ENCODE measurements at places on chromosomes 4 and X.

- DNase-seq: no peak
Observed at GRCh38 chr4:13171292-13172057, 312.7 kb downstream of the RAB28 start.

DNA sequence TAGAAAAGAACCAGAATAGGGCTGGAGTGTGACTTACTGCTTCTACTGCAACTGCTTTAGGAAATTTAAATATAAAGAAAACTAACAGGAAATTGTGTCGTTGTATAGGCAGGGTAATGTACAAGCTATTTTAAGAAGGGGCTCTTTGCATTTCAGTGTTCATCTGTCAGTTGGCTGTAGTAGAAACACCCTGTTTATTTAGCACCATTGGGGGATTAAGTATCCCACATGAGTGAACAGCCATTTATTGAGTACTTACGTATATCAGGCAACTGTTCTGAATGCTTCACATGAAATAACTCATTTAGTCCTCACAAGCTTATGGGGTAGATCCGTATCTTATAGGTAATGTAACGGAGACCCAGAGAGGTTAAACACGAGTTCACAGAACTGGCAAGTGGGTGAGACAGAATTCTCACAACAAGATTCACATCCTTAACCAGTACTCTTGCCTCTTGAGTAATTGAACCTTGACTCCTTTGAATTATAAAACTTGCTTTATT is 23.9 kb downstream of the STIM2 start:
- DNase-seq: no peak

DNA sequence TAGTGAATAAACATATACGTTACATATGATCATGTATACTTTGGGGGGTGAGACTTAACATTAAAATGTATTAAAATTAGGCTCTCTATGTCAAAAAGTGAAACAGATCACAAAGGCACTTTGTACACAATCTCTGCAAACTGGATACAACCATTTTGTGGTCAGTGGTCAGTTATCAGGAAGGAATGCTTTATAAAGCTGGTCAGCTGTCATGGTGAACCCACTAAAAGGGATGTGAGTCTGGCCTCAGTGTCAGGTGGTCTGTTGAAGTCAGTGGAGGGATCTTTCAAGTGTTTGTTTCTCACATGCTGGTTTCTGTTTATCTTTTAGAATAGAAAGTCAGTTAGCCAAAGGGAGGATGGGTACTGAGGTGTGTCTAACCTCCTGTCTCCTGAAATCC is 875.5 kb upstream of the INTU start:
- no peak for DNase-seq

DNA sequence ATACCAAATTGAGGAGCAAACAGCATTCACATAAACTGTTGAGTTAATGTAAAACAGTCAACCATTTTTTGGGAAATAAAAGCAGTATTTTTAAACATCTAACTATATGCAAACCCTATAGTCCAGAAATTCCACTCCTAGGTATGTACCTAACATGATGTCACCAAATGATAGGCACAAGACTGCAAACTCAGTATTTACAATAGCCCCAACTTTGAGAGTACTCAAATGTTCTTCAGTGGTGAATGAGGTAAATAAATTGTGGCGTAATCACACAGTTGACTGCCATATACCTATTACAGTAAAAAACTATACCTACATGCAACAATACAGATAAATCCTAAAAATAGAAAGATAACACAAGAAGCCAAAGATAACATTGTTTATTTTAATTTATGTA is 1243.8 kb upstream of the ADGRL3 start:
- DNase-seq: no peak

GRCh38 chr4:171793723-171794122 is 19.5 kb upstream of the GALNTL6 start:
- no peak for DNase-seq

GRCh38 chrX:2708021-2708420 is 16.9 kb downstream of the CD99 start:
- no peak for DNase-seq

GRCh38 chr4:138178566-138178965 is 63.6 kb downstream of the SLC7A11 start:
- no peak for DNase-seq

GRCh38 chr4:146110871-146111485 is 64.5 kb upstream of the LSM6 start:
- no peak for DNase-seq

DNA sequence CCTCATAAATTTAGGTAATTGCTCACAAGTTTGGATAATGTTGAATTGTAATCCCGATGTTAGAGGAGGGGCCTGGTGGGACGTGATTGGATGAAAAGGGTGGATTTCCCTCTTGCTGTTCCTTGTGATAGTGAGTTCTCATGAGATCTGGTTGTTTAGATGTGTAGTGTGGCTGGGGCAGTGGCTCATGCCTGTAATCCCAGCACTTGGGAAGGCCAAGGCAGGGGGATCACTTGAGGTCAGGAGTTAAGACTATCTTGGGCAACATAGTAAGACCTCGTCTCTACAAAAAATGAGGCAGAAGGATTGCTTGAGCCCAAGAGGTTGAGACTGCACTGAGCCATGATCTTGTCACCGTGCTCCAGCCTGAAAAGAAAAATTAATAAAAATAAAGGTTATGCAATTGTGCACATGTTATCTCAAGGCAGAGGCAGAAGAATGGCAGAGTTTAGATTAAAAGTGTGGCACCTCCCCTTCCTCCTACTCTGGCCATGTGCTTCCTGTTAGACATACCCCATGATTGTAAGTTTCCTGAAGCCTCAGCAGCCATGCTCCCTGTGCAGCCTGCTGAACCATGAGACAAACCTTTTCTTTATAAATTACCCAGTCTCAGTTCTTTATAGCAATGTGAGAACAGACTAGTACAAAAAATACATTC is 36.5 kb downstream of the ERVMER34-1 start:
- no peak for DNase-seq
